ENCODE measurements at places on chromosomes 11 and 22.

DNA sequence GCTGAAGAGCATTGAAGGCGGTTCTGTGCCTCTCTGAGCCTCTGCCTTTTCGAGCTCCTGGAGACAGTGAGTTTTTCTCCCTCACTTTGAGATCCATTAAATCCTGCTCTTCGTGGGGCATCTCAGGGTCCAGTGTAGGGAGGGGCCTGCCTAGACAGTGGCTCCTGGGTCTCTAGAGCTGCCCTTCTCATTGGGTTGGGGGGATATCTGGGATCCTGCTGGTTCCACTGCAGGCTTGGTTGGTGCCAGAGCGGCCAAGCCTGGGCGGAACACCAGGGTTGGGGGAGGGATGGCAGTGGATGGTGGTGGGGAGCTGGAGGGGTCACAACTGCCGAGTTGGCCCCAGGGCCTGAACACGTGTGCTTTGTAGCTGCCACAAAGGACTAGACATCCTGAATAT lies 52.2 kb upstream of the CARS1 start:
- DNase-seq, result no peak

DNA sequence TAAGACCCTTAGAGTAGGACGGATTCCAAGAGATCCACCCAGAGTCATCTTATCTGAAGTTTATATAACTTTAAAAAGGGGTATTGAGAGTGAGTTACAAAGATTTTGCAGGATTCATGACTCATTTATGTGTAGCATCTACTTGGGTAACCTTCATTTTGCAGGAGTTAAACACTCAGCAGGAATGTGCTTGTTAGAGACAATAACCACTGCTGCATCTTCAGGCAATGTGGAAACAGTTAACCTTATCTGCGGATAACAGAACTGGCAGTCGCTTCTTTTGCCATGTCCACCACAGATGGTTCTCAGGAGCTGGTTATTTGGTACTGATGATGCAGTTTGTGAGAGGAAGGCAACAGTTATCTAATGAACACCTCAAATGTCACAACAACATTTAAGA lies 417.9 kb upstream of the DDI1 start:
- no peak for DNase-seq

DNA sequence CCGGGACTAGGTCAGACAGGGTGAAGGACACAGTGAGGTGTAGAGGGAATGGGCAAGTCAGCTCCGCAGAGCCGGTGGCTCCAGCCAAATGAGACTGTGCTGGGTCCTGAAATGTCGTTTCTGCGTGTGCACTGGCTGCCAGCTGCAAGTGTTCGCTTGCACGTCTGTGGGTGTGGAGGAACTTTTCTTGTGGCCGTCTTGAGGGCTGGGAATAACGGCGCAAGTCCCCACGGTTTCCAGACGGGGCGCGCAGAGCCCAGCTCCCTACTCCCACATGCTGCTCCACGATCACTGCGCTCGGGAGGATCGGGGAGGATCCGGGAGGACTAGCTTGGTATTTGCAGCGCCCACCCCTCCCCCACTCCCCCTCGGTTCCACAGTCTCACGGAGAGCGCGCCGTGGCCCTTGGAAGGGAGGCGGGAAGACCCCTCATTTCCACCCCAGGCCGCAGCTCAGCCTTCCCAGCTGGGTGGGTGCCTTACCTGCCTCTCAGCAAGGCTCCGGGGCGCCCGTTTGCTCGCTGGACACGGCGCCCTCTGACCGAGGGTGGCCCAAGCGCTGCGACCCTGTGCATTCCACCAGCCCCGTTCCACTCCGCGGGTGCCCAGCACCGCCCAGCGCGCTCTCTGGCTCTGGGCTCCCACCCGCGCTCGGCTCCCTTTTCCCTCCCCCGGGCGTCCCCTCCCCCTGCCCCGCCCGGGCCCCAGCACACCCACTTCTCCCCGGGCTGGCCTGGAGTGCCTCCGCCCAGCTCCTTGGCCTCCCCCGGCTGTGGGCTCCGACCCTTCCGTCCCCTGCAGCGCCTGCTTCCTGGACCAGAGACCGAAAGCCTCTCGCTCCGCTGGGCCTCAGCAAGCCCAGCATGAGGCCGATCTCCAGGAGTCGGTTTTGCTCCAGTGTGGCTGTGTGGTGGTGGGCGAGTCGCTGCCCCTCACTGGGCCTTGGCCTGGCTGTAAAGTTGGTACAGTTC lies at the start of gene KCNE3:
Gene KCNE3 (minus strand): TSS at position 634 of the 970 bp plus-strand sequence. CDS start 9,986 bp downstream, outside the sequence.
- peak; percentile 10 for DNase-seq

GRCh38 chr22:49929211-49929979 lies 11.0 kb downstream of the CRELD2 start:
- peak; percentile 37 for DNase-seq

- no peak for DNase-seq
These were observed 232.1 kb downstream of the C11orf87 start for GRCh38 chr11:109654091-109654490.

GRCh38 chr11:61880031-61880430 lies 11.3 kb downstream of the FADS3 start:
- peak; percentile 54 for DNase-seq

DNA sequence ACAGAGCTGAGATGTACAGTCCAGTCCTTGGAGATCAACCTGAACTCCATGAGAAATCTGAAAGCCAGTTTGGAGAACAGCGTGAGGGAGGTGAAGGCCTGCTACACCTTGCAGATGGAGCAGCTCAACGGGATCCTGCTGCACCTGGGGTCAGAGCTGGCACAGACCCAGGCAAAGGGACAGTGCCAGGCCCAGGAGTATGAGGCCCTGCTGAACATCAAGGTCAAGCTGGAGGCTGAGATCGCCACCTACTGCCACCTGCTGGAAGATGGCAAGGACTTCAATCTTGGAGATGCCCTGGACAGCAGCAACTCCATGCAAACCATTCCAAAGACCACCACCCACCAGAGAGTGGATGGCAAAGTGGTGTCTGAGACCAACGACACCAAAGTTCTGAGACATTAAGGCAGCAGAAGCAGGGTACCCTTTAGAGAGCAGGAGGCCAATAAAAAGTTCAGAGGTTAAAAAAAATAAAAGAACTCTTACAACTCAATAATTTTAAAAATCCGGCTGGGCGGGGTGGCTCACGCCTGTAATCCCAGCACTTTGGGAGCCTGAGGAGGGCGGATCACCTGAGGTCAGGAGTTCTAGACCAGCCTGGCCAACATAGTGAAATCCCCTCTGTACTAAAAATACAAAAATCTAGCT lies 69.9 kb upstream of the RTL6 start:
- DNase-seq, result peak; percentile 70

DNA sequence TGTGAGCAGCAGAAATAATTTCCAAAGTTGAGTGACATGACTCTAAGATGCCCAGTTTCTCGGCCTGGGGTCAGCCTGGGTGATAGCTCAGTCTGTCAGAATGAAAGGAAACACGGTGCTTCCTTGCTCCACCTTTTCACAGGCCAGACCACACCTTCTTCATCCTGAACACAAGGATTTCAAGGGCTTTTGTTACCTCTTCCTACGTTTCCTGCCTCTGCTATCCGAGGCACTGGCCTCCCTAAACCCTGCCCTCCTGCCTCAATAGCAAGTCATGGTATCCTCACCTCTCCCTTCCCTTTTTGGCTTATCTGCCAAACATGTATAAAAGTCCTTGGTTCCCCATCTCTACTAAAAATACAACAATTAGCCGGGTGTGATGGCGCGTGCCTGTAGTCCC lies 1.7 kb upstream of the OR51E1 start:
- DNase-seq, result no peak

DNA sequence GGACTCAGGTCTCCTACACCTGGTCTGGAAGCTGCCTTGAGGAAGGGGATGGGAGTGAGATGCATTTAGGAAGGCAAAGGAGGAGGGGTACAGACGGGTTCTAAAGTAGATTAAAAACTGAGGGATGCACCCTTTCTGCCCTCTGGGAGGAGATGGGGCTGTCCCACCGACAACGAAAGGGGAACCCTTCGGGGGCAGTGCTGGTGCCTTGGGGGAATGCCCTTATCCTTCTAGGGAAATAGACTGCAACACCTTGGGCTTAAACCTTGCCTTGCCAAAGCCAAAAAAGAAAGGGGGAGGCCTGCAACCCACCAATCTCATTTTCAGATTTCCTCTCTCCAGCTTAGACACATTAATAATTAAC lies 89.8 kb downstream of the PLEKHA7 start:
- DNase-seq, result no peak

DNA sequence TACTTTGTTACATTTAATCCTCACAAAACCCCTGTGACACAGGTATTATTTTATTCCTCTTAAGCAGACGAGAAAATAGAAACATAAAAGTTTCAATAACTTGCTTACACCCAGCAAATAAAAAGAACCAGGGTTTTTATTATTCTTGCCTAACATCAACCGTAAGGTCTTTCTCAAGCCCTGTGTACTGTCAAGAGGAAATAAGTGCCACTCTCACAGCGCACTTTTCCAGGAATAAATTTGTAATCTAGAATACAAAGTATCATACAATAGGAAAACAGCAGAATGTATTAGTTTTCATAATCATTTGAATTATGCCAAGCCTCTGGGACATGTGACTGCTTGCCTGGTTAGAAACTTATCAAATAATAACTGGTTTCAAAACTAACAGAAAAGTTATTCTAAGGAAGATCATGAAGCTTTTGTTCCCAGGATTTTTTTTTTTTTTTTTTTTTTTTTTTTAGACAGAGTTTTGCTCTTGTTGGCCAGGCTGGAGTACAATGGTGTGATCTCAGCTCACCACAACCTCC lies 7.4 kb downstream of the CCDC34 start:
- no peak for DNase-seq

DNA sequence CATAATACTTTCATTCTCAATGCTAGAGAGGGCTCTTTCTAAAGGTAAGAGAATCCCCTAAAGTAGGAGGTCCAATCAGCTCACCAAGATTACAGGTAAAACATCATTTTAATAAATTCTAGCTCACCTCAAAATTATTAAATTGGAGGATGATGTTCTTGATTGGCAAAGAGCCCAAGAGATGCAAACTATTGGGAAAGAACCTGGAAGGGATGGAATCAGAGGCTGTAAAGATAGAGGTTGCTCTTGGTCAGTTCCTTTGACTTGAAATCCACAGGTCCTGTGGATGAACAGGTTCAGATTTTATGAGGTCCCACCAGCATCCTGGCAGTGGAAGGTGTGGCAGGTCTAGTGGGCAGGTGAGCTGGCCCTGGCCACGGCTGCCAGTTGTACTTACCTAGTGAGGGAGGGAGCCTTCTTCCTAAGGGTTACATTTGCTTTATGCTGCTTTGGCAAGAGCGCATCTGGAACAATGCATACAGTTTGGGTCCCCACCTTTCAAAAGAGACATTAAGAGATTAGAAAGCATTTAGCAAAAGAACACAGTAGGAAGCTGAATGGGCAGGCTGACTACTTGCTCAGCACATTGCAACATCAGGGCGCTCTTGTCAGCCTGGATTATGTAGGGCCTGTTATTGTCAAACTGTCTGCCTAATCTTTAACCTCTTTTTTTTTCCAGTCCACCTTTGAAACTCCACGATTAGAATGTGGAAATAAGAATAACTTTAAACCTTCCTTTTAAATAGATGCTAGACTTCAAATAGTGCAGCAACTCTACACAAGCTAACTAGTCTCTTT lies 97.0 kb downstream of the RDX start:
- DNase-seq, result no peak

DNA sequence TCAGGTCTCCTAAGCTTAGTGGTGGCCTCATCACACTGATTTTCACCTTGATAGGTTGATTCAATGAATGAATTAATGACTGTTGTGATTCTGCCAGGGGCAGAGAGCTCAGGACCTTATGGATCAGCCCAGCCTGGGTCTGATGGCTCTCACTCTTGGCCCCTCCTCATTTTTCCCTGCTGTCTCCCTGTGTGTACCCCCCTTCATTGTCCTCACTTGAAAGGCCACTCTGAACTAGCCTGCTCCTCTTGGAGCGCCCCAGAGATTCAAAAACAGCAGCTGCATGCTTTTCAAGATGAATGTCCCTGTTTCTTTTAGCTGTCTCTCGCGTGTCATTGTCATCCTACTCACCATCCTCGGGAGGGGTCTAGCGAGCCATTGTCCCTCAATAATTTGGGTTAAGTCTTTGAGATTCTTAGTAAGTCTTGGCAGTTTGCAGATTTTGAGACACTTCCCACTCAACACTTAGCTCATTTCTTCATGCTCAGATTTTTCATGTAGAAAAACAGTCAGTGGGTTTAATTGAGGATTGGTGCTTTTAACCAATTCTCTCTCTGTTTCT lies 42.5 kb upstream of the MICAL2 start:
- no peak for DNase-seq

DNA sequence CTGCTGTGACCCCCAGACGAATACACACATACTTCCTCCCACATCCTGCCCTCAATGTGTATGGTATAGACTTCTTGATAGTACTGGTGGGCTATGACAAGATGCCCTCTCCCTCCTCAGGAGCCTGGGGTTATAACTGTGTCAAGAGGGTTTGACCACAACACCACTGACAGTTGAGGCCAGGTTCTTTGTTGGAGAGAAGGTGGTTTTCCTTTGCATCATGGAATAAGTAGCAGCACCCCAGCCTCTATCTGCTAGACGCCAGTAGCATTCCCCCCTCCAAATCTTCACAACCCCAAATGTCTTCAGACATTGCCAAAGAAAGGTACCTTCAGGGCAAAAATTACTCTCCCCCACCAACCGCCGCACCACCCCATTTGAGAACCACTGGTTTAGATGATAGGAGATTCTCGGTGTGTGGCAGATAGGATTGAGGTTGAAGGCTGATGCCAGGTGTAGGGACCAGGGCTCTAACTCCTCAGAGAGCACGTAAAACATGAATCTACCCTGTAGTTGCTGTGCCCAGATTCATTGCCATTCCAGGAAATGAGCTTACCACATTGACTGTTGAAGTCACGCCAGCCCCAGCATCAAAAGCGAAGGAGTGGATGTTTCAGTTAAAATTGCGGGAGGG lies 5.5 kb upstream of the MYO18B start:
- no peak for DNase-seq

DNA sequence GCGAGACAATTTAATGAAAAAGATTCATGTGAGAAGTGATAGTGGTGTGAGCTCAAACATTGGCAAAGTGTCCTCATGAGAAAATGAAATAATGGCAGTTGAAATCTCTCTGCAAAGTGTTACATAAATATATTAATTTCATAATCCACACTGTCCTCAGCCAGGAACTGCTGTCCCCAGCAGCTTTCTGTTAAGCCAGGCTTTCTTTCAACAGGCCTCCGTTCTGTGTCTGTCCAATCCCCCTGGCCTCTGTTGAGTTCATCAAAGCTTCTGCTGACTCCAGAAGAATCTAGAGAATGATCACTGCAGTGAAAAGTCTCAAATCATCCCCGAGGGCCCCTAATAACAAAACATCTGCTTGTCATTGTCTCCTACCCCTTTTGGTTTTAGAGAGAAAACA lies 10.0 kb upstream of the ASCC2 start:
- DNase-seq, result no peak

DNA sequence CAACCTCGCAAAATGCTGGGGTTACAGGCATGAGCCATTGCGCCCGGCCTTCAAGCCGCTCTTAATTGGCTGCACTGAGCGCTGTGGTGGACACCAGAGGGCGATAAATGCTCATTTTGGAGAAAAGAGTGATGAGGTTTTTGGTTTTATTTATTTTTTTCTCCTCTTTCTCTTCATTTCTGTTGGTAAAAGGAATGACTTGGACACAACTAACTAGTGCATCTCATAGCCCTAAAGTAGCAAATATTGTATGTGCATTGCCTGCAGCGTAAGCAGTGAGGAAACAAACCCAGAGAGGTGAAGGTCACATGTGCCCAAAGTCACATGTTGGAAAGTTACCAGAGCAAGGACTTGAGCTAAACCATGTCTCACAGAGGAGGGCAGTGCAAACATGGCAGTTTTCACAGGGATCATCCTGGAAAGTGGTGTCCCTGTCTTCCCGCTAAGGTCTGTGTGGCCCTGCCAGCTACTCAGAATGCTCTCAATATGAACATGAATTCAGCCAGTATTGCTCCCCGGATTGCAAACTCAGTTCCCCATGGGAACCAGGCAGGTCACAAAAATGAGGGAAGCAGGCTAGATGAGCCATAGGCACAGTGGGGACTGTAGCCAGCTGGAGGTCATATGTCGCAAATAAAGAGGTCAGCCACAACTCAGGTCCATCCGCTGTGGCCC lies 8.6 kb upstream of the CD82 start:
- peak; percentile 29 for DNase-seq

Measured in trophoblast cell (in vitro differentiated cells and primary cell).